ENCODE measurements at places on chromosomes 11 and 22.

DNA sequence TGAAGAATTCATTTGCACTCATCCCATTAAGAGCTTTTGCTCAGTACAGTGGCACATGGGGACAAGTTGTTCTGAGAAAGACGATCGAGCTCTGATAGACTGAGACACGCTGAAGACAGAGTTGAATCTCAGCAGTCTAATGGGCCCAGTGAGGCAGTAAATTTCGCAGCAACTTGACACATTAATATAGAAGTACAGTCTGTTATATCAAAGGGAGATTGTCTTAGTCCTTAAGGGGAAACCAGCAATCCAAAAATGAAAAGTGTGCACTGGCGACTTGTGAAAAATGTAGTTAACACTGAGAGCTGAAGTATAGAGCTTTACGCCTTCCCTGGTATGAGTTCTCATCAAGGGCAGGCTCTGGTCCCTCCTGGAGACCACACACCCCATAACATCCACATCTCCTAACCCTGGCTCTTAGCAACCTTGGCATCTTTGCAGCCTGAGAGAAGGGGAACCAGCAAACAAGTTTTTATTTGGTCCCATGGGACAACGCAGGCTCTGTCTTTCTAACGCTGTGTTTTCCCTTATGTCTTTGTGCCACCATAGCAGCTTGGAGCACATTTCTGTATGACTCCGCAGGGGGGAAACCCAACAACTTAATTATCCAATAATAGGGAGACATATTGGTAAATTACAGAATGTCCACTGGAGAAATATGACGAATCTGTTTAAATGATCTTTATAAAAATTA is 952.5 kb downstream of the OPCML start:
- DNase-seq, result no peak

- no peak for DNase-seq
Observed at GRCh38 chr11:12289667-12290476, 87.5 kb upstream of the PARVA start.

- no peak for DNase-seq
Observed at GRCh38 chr11:94784884-94785283, 16.7 kb downstream of the AMOTL1 start.

GRCh38 chr11:77207019-77207485 is 79.0 kb downstream of the MYO7A start:
- no peak for DNase-seq

All from activated CD4-positive, CD25-positive, alpha-beta regulatory T cell (primary cell).